ENCODE measurements at places on chromosomes 3 and 15.

- DNase-seq: no peak
Observed at GRCh38 chr3:161339517-161340500, 31.5 kb downstream of the SPTSSB start.

- no peak for DNase-seq
Observed at GRCh38 chr3:141507392-141508066, 20.7 kb downstream of the RASA2 start.

GRCh38 chr3:37283011-37283410 is 108.6 kb upstream of the LRRFIP2 start:
- DNase-seq: no peak

DNA sequence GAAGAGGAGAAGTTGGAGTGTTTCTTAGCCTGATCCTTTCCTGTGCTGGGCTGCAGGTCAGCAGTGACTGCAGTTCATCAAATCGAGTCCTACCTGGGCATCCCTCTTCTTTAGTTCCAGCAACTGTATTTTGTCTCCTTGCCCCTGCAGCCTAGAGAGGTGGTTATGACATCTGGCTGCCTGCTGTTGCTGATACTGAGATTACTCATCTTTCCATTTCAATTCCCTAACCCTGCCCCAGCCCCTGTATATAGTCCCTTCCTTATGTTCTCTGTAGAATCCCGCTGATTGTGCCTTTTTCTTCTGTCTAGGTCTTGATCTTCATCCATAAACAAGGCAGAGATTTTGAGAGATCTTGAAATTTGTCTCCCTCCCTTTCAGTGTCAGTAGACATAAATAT is 393.3 kb downstream of the EDEM1 start:
- DNase-seq: no peak

DNA sequence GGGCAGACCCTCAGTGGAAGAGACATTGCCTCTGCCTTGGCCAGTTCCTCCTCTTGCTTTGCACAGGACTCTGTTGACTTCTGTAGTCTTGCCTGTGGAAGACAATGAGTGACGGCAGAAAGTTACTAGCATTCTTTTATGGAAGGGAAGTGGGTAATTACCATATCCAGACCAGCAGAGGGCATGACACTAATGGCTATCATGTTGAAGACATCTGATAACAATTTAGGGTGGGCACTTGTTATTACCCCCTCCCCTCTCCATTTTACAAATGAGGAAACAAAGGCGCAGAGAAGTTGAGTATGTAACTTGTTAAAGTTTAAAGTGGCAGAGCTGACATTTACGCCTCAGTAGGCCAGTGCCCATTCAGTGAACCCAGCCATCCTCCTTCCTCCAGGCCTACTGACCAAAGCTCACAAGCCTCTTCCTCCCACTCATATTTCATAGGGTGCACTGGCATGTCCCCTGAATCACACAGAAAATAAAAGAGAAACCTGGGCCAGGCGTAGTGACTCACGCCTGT is 48.2 kb upstream of the FMN1 start:
- DNase-seq: no peak

DNA sequence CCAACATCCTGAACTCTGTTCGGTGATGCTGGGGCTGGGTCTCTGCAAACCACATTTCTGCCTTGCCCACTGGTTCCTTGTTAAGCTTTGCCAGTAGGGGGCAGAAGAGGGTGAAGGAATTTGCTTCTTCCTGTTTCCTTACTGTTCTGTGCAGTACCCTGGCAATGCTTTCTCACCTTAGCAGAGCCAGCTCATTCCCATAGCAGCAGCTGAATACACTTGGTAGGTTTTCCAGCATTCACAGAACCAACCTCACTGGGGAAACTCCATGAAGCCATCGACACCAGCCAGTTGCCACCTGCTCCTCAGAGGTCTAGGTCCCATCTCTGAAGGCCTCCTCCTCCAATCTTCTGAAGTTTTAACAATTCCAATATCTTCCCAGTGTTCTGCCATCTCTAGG is 308.4 kb downstream of the PDCD6IP start:
- DNase-seq: peak; percentile 39

GRCh38 chr3:48960841-48961413 is 29.1 kb upstream of the P4HTM start:
- DNase-seq: no peak

- DNase-seq: no peak
Observed at GRCh38 chr3:198021320-198021719, 61.3 kb downstream of the LMLN start.

DNA sequence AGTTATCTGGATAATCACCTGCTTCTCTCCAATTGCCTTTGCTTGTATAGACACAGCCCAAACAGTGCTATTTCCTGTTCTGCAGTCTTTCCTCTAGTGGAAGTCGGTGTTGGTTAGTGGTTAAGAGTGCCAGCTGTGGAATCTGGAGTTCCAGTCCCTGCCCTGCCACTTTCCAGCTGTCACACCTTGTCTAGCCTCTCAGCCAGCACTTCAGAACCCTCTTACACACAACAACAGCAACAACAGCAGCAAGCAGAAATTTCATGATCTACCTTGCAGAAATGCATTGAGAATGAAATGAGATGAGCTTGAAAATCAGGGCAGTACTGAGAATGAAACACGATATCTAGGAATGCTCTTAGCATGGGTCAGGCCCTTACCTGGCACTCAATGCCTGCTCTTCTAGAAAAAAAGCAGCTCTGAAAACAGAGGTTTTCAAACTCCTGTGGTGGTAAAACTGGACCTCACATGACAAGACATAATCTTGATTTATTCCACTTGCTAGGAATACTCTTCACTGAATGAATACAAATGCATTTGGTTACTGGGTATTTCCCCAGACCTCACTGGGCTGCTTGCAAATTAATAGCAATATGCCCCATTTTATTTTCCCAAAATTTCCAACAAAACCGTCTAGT is 3.3 kb upstream of the WNT5A start:
- no peak for DNase-seq

GRCh38 chr3:17542591-17542990 is 199.8 kb downstream of the TBC1D5 start:
- DNase-seq: no peak

DNA sequence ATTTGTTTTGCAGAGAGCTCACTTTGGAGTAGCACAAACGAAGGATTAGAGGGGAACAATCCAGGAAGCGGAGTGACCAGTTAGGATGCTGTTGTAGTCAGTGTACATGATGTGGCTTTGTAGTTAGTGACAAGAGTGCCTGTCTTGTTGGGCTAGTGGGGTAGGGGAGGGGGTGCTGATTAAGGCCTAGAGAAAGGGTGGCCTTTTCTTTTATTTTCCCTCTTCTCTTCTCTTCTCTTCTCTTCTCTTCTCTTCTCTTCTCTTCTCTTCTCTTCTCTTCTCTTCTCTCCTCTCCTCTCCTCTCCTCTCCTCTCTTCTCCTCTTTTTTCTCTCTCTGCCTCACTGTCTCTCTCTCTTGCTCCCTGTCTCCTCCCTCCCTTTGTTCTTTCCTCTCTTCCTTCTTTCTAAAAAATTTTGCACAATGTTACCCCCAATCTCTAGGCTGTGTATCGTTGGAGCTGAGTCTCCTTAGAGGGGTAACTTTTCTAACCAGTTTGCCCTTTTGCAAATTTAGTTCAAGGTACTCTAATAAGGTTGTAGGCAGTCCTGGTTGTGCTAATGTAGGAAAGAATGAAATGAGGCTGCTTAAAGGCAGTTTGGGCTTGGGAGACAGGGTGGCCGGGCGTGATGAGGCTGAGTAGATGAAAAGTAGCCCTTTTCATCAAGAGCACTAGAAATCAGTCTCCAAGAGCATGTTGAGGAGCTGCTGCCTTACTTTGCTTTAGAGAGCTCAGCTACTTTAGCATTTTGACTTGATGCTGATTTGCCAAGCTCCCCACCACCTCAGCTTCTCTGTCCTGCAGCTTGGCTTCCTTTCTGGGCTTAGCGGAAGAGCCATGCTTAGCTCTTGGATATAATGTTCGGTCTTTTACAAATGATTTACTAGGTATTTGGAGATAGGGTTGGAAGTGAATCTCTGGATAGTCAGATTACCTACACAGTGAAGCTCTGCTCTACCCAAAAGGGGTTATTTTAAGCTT is 58.6 kb downstream of the SV2B start:
- no peak for DNase-seq

DNA sequence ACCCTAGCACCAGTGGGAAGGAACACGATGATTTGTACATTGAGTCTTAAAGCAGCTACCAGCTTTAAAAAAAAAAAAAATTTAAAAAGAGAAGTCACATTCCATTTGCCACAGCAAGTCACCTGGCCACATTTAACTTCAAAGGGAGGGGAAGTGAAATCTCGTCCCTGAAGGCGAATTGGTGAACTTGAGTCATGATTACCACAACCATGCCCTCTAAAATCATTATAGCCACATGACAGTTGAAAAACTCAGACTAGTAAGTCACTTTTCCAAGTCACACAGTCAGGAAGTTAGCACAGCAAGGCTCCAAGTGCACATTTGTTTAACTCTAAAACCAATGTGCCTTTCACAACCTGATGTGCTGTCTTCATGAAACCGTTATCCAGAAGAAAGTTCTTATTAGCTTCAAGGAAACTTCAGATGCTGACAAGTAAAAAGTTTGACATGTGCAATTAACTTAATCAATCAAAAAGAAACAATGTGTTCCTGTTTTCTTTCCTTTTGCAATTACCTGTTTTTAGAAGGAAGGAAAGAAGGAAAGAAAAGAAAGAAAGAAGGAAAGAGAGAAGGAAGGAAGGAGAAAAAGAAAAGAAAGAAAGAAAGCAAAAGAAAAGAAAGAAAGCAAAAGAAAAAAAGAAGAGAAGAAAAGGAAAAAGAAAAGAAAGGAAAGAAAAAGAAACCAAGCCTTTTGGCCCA is 8.3 kb upstream of the THSD4 start:
- DNase-seq: no peak

DNA sequence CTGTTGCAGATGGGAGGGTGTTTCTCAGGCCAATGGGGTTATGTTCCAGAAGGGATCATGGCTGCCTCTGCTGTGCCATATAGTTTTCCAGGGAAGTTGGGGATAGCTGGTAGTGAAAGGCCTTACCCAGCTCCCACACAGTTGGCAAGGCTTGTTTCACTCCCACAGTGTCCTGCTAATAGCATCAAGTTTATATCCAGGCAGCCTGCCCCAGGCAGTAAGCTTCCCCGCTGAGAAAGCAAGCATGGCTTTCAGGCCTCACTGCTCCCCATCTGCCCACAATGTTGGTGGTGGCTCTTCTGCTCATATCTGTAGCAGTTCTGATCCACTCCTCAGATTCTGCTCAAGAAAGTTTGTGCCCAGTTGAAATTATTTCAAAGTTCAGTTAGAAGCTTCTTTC is 50.9 kb upstream of the DCBLD2 start:
- no peak for DNase-seq
